Pancreas (tissue), 10 donors: ENCODE measurements at places on chromosomes 16 and 17. TPM values are rescaled to one million over a fixed set of nuclear protein-coding genes. Genes with fewer than 3 reads are reported as not detected.

Gene LUC7L
- total RNA-seq, result 31.1 TPM

Gene KRTAP4-3
- not detected for total RNA-seq

Gene CACNG4
- 0.16 TPM for total RNA-seq

Gene KRT39
- not detected for total RNA-seq

Gene MYBBP1A
- total RNA-seq, result 41.8 TPM

Gene KRTAP17-1
- not detected for total RNA-seq

Gene SMTNL2
- total RNA-seq, result 0.09 TPM

Gene CD300LG
- 0.56 TPM for total RNA-seq

Gene ZNF597
- total RNA-seq, result 0.83 TPM

Gene HSBP1
- 47.3 TPM for total RNA-seq

Gene FNDC8
- total RNA-seq, result not detected

Gene EVI2B
- total RNA-seq, result 0.60 TPM

Gene CALB2
- total RNA-seq, result 0.19 TPM

Gene TEN1
- total RNA-seq, result 12.6 TPM

Gene PCTP
- 8.7 TPM for total RNA-seq

Gene SPATA22
- total RNA-seq, result not detected

Gene PPP1R27
- total RNA-seq, result not detected

Gene RNF151
- total RNA-seq, result not detected

Gene ZNF469
- 0.44 TPM for total RNA-seq

Gene TPPP3
- 30.3 TPM for total RNA-seq

Gene AXIN2
- 2.6 TPM for total RNA-seq

Gene HLF
- 3.0 TPM for total RNA-seq

Gene ABCC3
- 99.9 TPM for total RNA-seq

Gene INTS2
- 2.2 TPM for total RNA-seq
